ENCODE measurements at places on chromosomes 13 and 19. TPM values are rescaled to one million over a fixed set of nuclear protein-coding genes. Genes with fewer than 3 reads are reported as not detected.

- DNase-seq: no peak
Measured at GRCh38 chr13:91295712-91296410, 51.6 kb upstream of the MIR17HG start.

GRCh38 chr19:33032218-33032781 is 32.4 kb downstream of the RHPN2 start:
- no peak for DNase-seq

ARHGEF18 gene
- 30.5 TPM for total RNA-seq

PTH2 gene
- not detected for total RNA-seq

- no peak for DNase-seq
Measured at GRCh38 chr13:46369506-46370277, 17.4 kb downstream of the RUBCNL start.

ZNF709 gene
- total RNA-seq: 6.6 TPM

ZNF285 gene
- 3.2 TPM for total RNA-seq

GRCh38 chr13:75153834-75154233 is 328.1 kb downstream of the TBC1D4 start:
- DNase-seq: no peak

- no peak for DNase-seq
Measured at GRCh38 chr19:6610934-6611852, 20.2 kb upstream of the CD70 start.

- no peak for DNase-seq
Measured at GRCh38 chr13:24038405-24038804, 122.1 kb upstream of the SPATA13 start.
